ENCODE measurements at places on chromosomes 4 and X. TPM values are rescaled to one million over a fixed set of nuclear protein-coding genes. Genes with fewer than 3 reads are reported as not detected.

Gene CXorf65
- polyA plus RNA-seq, result 4.9 TPM

Gene TGIF2LX
- not detected for polyA plus RNA-seq

Gene PNMA6F
- not detected for polyA plus RNA-seq

Gene ARHGAP6
- not detected for polyA plus RNA-seq

Gene AMELX
- not detected for polyA plus RNA-seq

Gene PLP1
- polyA plus RNA-seq, result not detected

Gene VSIG4
- polyA plus RNA-seq, result 2.5 TPM

Gene TSC22D3
- polyA plus RNA-seq, result 790 TPM

Gene PHEX
- polyA plus RNA-seq, result 0.36 TPM

Gene NALF2
- not detected for polyA plus RNA-seq

Gene EPHA5
- not detected for polyA plus RNA-seq

Gene CT45A1
- not detected for polyA plus RNA-seq

Gene RIBC1
- 0.26 TPM for polyA plus RNA-seq

Gene FGD1
- polyA plus RNA-seq, result 0.67 TPM

Gene SAGE1
- not detected for polyA plus RNA-seq

Gene FAM9B
- not detected for polyA plus RNA-seq

Gene CABS1
- not detected for polyA plus RNA-seq

Gene PAGE2
- polyA plus RNA-seq, result not detected

Gene CPLX1
- not detected for polyA plus RNA-seq

Gene MEPE
- polyA plus RNA-seq, result not detected

Gene FABP2
- not detected for polyA plus RNA-seq

Gene NRK
- polyA plus RNA-seq, result not detected

Gene TCEAL3
- polyA plus RNA-seq, result 13.1 TPM

Gene TDO2
- polyA plus RNA-seq, result not detected

Gene ARL13A
- not detected for polyA plus RNA-seq

Gene FMR1NB
- not detected for polyA plus RNA-seq

Gene TRMT2B
- 45.5 TPM for polyA plus RNA-seq

Gene SSX4B
- polyA plus RNA-seq, result not detected

Gene CPEB2
- polyA plus RNA-seq, result 0.84 TPM

Gene GCNA
- 0.67 TPM for polyA plus RNA-seq

Gene UGT2B11
- polyA plus RNA-seq, result not detected

Gene SFRP2
- not detected for polyA plus RNA-seq

Gene GAGE12E
- polyA plus RNA-seq, result not detected

Gene UTP3
- 14.9 TPM for polyA plus RNA-seq

Gene DGKK
- polyA plus RNA-seq, result not detected

Gene LIMCH1
- not detected for polyA plus RNA-seq

Gene OTUD5
- polyA plus RNA-seq, result 47.5 TPM

Gene HTN3
- not detected for polyA plus RNA-seq

Gene MAGED4B
- 2.6 TPM for polyA plus RNA-seq

Gene SMR3B
- polyA plus RNA-seq, result not detected

Gene DCAF8L2
- not detected for polyA plus RNA-seq

Gene MSL3
- polyA plus RNA-seq, result 80.4 TPM

Gene CAPN6
- polyA plus RNA-seq, result not detected
